ENCODE measurements at places on chromosomes 3 and 15.

- no peak for DNase-seq
These were observed 18.7 kb downstream of the BHLHE40 start for GRCh38 chr3:4997946-4998345.

GRCh38 chr15:67089217-67090193 is 24.1 kb downstream of the SMAD3 start:
- no peak for DNase-seq

GRCh38 chr3:18529631-18530030 is 104.5 kb upstream of the SATB1 start:
- DNase-seq = no peak

GRCh38 chr3:29202378-29202777 is 78.5 kb upstream of the RBMS3 start:
- DNase-seq = no peak

DNA sequence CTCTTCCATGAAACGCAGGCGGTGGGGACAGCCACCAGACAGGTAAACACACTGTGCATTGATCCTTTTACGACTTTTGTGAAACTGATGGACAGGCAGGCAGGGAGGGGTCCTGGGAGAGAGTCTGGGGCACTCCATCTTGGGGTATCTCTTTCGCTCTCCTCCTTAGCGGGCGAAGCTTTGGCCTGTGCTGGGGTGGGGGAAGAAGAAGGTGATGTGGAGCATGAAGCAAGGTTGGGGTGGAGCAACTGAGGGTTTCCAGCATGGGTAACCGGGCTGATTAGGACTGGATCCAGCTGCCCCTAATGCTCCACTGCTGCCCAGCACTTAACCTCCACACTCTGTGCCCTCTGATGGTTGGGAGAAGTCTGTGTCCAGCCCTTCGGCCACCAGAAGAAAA is 25.6 kb downstream of the MUC20 start:
- no peak for DNase-seq

GRCh38 chr3:176526225-176526624 is 671.1 kb downstream of the TBL1XR1 start:
- no peak for DNase-seq

GRCh38 chr3:156611870-156612494 is 57.1 kb upstream of the SSR3 start:
- DNase-seq = no peak

DNA sequence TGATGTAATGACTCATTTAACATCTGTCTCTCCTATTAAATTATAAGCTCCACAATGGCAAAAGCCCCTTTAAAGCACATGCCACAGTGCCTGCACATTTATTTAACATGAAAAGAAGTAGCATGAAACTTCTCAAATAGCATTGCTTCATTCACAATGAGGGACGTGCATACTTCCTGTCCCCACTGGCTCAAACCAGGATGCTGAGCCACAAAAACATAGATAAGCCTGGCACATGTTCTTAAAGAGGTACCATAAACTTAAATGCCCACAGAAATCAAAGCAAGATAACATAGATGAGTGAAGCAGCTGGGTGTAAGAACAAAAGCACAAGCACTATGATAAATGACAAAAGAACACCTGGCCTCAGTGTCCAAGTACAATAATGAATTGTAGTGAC is 3.8 kb downstream of the TP53BP1 start:
- no peak for DNase-seq

- DNase-seq = no peak
These were observed 5.2 kb upstream of the IGF1R start for GRCh38 chr15:98643115-98643514.

DNA sequence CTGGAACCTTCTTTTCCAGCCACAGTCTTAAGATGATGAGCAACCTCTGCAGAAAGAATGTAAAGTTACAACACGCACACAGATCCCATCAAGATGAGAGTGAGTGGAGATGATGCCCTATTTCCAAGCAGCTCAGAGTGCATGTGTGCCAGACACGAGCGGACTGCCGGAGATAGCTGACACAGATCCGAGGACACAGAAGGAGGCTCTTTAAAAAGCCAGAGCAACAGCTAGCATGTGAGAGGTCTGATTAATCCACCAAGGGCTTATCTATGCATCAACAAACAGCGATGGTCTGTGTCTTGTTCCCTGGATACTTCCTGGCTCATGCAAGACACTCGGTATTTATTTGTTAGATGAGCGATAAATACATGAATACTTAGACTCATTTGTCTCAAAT is 128.6 kb upstream of the DLG1 start:
- no peak for DNase-seq

DNA sequence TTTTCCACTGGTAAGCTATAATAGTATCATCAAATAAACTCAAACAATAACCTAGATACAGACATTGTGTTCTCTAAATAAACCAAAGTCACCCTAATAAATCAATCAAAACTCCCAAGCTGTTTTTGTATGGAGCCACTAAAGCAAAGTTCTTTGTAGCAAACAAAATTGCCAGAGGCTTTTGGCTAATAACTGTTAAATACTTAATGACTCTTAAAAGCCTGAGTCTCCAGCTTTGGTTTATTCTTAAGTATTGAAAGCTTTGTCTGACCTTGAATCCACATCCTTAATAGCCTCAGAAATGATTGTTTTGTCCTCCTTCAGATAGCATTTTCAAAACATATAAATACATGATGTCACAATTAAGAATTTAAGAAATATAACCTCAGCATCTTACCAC is 725.3 kb downstream of the SI start:
- no peak for DNase-seq

GRCh38 chr3:119228373-119229145 is 12.1 kb downstream of the B4GALT4 start:
- DNase-seq = no peak

DNA sequence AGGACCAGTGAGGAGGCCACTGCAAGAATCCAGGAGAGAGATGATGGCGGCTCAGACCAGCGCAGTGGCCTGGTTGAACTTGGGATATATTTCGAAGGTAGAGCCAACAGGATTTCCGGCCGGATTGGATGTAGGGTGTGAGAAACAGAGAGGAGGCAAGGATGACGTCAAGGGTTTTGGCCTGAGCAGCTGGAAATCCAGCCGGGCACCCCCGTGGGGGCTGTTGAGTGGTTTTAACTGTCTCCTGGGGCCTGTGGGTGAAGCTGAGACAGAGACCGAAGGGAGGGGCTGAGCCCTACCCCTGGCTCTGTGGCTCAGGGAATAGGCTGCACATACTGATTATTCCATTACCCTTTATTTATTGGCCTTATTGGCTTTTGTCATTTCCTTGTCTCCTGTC is 45.7 kb downstream of the EXOG start:
- no peak for DNase-seq

DNA sequence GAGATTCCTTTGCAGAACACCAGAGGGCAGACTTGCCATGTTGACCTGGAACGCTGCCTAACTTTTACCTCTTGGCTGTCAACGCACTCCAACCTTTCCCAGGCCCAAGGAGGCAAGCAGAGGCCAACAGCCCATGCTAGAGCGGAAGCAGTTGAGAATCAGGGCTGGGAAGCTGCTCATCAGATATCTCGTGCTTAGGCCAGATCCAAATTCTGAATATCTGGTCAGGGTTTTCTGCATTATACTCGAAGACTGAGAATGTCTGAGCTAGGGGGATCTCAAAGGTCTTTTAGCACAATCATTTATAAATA is 2.5 kb downstream of the XIRP1 start:
- DNase-seq = peak; percentile 77

DNA sequence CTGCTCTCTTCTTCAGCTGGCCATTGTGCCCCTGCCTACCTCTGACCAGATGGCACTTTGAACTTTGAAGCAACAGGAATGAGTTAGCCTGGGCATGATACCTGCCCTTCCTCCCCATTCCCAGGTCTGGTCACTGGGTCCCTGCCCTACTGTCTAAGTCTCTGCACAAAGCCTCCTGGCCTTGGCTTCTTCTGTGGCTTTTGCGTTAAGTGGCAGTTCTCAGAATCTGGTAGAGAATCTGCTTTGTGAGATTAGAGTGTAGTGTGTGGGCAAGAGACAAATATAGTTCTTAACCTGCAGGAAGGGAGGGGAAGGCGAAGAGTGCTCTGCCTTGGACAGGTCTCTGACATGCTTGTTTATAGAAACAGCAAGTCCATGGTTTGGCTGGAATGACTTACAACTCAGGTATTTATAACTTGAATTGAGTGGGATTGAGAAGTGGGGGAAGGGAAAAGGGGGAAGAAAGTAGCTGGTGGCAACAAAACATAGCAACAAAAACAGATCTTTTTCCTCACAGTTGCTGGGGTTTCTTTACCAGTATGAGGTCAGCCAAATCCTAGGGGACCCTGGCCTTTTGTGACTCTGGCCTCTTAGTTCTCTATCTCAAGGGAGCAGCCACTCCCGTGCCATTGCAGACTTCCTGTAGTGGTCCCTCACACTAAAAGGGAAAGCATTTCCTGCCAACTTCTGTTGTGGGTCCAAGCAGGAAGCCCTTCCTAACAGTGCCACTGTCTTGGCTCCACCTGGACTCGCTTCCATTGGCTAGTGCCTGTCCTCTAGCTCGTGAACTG is 16.7 kb downstream of the MAPKBP1 start:
- no peak for DNase-seq

- no peak for DNase-seq
These were observed 34.2 kb upstream of the RAP2B start for GRCh38 chr3:153127788-153128187.

DNA sequence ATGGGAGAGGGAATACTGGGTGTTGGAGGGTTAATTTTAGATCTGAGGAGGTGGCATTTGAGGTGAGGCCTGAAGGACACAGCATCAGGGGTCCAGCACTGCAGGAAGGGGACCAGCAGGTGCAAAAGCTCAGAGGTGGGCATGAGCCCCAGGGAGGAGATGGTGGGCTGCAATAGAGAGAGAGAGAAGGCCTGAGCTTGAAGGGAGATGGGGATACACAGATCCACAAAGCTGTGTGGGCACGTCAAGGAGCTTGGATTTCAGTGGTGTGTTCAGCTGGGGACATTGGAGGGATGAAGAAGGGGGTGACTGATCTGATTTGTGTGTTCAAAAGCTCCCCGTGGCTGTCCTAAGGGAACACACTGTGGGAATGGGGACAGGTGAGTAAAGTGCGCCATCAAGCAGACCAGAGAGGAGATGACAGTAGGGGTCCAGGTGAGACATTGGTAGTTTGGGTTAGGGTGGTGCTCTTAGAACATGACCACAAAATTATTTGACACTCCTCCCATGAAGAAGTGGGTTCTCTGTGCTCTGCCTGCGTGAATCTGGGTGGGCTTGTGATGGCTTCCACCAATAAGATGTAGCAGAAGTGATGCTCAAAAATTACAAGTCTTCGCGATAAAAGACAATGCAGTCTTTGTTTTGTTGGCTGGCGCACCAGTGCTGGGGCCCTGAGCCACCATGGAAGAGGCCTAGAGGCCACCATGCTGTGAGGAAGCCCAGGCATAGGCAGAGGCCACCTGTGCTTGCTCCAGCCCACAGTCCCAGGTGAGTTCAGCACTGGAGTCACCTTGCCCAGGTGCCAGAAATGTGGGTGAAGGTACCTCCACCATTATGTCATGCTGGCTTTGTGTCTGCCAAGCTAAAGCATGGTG is 1.9 kb upstream of the WNT7A start:
- no peak for DNase-seq

DNA sequence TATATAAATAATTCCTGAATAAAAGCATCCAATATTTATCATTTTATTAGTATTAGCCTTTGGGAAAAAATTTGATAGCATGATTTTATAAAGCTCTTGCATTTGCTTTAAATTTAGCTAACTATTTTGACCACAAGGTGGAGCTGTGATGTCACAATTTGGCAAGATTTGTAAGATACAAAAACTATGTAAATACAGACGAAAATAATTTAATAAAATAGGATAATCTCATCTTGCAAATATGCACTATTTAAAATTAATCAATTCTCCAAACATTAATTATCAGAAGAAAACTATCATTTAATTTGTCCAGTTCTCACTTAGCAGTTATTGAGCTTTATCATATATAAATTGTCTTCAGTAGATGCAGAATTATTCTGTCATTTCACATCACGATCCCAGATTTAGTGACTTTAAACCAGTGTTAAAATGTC is 95.4 kb downstream of the PLOD2 start:
- DNase-seq = peak; percentile 19

- DNase-seq = no peak
These were observed 255.6 kb downstream of the ZNF621 start for GRCh38 chr3:40780291-40780924.

DNA sequence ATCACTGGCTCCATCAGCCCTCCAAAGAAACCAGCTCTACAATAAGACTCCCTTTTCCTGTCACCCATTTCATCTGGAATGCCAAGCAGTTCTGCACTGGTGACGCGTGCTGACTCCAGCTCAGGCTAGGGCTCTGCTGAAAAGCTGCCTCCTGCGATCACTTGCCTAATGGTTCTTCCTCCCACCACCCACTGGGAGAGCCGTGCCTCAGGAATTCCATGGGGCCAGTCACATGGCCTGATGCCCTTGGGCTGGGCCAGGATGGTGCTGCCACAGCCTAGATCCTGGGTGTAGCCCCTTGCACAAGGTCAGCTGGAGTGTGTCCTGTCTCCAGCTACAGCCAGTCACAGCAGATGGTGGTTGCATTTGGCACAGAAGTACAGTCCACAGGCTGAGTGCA is 98.9 kb downstream of the DNAJB8 start:
- DNase-seq = no peak

- peak; percentile 45 for DNase-seq
These were observed 37.6 kb upstream of the ZNF710 start for GRCh38 chr15:89963301-89964231.

GRCh38 chr3:100263583-100263982 is 2.8 kb downstream of the TBC1D23 start:
- no peak for DNase-seq

GRCh38 chr3:75180235-75180944 is 483.7 kb upstream of the FRG2C start:
- no peak for DNase-seq

GRCh38 chr15:93462690-93463089 is 373.7 kb upstream of the RGMA start:
- DNase-seq = no peak

DNA sequence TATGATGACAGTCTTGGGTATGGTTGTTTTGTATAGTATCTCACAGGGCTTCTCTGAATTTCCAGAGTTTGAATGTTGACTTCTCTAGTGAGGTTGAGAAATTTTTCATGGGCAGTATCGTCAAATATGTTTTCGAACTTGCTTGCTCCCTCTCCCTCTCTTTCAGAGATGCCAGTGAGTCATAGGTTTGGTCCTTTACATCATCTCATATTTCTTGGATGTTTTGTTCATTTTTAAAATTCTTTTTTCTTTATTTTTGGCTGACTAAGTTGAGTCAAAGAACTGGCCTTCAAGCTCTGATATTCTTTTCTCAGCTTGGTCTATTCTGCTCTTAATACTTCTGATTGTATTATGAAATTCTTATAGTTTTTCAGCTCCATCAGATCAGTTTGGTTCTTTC is 282.3 kb upstream of the NECTIN3 start:
- DNase-seq = no peak

- no peak for DNase-seq
These were observed 251.0 kb downstream of the ROBO1 start for GRCh38 chr3:79516795-79517194.

Data from CD4-positive, alpha-beta T cell treated with Interleukin-4 for 1 hour (primary cell).